ENCODE measurements at places on chromosomes 4 and X.

DNA sequence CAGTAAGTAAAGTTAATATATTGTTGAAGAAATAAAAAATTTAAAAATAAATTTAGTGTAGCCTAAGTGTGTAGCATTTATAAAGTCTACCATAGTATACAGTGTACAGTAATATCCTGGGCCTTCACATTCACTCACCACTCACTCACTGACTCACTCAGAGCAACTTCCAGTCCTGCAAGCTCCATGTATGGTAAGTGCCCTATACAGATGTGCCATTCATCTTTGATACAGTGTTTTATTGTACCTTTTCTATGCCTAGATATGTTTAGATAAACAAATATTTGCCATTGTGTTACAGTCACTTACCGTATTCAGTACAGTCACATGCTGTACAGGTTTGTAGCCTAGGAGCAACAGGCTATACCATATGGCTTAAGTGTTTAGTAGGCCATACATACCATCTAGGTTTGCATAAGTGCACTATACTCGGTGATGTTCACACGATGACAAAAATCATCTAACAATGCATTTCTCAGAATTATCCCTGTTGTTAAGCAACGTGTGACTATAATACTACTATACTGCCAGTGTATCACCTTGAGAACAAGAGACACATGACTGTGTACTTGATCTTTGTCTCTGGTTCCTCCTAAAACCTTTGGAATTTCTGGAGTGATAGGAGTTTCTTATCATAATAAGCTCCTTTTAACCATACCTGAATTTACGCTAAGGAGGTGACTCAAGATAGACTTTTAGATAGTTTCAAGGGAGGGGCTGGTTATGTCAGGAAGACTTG is 25.8 kb upstream of the SEPTIN11 start:
- no peak for DNase-seq

GRCh38 chrX:3582451-3582850 is 131.0 kb downstream of the PRKX start:
- no peak for DNase-seq

- DNase-seq: no peak
Observed at GRCh38 chrX:1485033-1485432, 32.3 kb upstream of the ASMTL start.

- no peak for DNase-seq
Observed at GRCh38 chr4:38106886-38107514, 146.8 kb downstream of the PTTG2 start.

DNA sequence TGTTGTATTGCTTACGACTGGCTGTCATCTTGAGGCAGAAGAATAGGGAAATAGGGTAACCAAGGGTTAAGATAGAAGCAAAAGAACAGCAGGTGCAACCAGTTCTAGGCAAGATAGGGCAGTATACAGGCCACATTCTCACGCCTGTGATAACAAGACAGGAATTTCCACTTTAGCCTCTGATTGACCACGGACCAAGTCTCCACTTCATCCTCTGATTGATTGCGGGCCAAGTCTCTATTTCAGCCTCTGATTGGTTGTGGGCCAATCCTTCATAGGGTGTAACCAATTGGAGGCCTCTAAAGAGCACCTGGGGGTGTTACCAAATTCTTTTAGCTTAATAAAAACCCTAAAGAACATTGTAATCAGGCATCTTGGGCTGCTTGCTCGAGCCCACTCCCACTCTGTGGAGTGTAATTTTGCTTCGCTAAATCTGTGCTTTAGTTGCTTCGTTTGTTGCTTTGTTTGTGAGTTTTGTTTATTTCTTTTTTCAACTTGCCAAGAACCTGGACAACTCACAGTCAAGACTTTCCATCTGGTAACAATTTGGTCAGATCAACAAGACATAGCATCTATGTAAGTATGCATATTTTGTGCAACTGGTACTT is 8.7 kb upstream of the TBC1D9 start:
- DNase-seq: no peak

DNA sequence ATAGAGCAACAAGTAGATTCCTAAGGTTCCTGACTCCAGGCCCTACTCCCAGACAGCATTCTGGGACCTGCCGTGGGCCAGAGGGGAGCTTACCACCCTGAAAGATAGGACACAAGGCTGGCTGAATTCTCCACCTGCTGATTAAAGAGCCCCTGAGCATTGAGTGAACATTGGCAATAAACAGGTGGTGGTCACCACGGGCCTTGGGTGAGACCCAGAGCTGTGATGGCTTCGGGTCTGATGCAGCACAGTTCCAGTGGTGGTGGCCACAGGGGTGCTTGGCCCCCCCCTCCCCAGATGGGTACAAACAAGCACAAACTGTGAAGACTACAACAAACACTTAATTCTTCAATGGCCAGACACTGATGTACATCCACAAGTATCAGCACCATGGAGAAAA is 444.6 kb downstream of the GASK1B start:
- DNase-seq: no peak

- DNase-seq: no peak
Observed at GRCh38 chr4:83618991-83619645, 83.2 kb downstream of the GPAT3 start.

DNA sequence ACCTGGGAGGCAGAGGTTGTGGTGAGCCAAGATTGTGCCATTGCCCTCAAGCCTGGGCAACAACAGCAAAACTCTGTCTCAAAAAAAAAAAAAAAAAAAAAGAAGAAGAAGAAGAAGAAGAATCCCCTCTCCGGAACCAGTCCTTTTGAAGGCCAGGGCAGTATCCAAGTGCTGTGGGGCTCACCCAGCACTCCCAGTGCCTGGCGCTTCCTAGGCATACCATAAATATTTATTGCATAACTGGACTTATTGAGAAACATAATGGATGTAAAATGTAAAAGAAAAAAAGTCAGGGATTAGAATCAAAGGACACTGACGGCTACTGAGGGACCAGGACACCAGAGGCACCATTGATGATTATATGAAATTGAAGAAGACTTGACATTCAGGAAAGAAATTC is 162.1 kb upstream of the KIT start:
- DNase-seq: no peak

- DNase-seq: no peak
Observed at GRCh38 chr4:152944666-152945320, 8.7 kb downstream of the FHDC1 start.

GRCh38 chrX:149948016-149948415 is 9.7 kb upstream of the EOLA2 start:
- DNase-seq: no peak

GRCh38 chr4:20273793-20274192 is 22.1 kb downstream of the SLIT2 start:
- DNase-seq: no peak

- no peak for DNase-seq
Observed at GRCh38 chrX:110044346-110045249, 41.7 kb downstream of the TMEM164 start.

DNA sequence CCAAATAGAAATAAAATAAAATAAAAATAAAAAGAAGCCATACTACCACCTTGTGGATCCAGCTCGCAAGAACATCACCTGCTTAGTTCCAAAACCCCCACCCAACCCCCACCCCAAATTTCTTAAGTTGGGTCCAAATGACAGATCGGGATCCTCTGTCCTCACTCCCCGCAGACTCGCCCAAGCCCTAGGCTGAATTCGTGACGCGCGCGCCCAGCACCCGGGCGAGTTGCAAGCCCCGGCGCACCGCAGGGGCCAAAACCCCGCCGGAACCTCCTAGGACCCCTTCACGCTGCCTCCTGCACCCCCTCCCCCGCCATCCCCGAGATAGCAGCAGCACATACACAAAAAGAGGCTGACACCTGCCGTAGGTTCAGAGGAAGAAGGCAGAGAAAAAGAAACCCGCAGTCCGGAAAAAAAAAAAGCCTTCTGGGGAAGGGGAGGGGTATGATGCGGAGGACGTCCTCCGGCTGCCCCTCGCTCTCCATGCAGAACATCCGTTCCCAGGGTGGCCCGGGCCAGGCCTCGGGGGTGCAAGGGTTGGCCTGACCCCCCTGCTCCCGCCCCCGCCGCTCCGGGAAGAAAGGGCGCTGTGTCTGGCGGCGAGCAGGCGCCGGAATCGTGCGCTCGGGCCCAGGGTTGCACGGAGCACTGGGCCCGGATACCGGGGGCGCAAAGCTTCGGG is 2.6 kb downstream of the NLGN4X start:
- DNase-seq: no peak

- DNase-seq: no peak
Observed at GRCh38 chrX:2314831-2315365, 185.9 kb downstream of the DHRSX start.

DNA sequence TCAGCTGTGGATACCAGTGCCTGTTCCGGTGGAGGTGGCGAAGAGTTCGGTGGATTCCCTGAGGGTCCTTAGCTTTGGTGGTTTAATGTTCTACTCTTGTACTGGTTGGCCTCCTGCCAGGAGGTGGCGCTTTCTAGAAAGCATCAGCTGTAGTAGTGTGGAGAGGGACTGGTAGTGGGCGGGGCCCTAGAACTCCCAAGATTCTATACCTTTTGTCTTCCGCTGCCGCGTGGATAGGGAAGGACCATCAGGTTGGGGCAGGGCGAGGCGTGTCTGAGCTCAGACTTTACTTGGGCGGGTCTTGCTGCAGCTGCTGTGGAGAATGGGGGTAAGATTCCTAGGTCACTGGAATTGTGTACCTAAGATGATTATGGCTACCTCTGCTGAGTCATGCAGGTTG is 390.3 kb downstream of the FAM47A start:
- no peak for DNase-seq

- DNase-seq: no peak
Observed at GRCh38 chr4:60729194-60729593, 470.9 kb upstream of the ADGRL3 start.

- no peak for DNase-seq
Observed at GRCh38 chr4:187286525-187286924, 562.9 kb upstream of the FAT1 start.

GRCh38 chr4:151946718-151947117 is 185.9 kb upstream of the GATB start:
- no peak for DNase-seq

DNA sequence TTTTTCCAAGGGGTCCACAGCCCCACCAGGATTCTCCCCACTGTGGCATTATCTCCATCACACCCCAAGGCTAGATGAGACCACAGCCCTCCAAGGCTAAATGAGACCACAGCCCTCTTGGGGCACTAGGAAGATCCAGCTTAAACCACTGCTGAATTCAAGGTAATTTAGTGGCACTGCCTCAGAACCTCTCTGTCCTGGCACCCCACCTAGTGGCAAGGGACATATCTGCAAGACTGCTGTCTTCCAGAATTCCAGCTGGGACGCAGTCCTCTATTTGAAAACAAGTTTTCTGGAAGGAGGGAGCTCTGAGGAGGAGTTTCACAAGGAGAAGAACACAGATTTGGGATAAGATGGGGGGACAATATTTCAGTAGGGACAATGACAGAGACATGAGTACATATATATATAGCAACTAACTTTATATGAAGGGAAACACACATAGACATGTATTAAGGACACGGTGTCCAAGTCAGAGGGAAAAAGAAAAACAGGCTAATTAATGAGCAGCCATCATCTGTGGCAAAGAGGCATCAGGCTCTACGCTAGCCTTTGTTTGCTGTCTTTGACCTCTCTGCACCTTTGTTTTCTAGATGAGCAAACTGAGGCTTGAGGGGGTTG is 9.3 kb downstream of the CETN2 start:
- no peak for DNase-seq

DNA sequence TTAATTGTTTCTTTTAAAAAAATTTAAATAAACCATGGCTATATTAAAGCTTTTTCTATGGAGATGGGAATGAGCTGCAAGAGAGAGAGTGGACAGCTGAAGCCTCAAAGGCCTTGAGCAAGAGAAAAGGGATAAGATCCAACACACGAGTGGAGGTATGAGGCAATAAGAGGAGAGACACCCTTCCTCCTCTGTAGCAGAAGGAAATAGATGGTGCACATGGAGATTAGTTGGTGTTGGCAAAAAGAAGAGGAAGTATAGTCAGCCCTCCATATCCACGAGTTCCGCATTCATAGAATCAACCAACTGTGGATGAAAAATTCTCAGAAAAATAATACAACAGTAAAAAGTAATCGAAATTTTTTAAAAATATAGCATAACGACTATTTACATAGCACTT is 3.2 kb downstream of the CXorf38 start:
- no peak for DNase-seq

GRCh38 chrX:137164329-137164728 is 130.5 kb upstream of the GPR101 start:
- no peak for DNase-seq

DNA sequence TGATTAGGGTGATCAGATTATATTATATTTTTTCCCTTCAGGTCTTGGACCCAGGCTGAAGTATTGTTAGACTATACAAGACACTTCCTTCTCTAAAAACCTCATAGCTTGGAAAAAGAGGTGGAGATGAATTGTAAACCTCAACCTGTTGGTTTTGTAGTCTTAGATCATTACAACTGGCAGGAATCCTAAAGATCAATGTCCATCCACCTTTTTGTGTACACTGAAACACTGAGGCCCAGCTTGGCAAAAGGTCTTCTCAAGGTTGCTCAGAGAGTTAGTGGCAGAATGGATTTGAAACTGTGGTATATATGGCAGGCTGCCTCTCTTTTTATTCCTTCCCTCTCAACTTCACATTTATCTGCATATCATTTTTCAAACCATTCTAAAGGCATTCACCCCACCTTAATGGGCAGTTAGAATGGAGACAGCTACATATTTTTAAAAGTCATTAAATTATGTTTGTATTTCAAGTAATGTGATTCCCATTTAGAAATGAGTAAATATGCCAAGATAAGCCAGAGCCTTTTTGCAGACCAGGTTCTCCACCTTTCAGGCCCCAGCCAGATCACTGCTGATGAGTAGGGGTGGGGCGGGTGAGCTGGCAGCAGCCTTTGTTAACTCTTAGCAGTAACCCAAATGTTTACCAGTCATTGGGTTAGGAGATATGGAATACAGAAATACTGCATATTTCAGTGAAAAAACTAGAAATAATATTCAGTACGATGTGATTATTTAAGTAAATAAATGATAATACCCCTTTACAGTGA is 243.2 kb upstream of the F9 start:
- DNase-seq: no peak

GRCh38 chrX:48945517-48946348 is 11.7 kb downstream of the OTUD5 start:
- no peak for DNase-seq

DNA sequence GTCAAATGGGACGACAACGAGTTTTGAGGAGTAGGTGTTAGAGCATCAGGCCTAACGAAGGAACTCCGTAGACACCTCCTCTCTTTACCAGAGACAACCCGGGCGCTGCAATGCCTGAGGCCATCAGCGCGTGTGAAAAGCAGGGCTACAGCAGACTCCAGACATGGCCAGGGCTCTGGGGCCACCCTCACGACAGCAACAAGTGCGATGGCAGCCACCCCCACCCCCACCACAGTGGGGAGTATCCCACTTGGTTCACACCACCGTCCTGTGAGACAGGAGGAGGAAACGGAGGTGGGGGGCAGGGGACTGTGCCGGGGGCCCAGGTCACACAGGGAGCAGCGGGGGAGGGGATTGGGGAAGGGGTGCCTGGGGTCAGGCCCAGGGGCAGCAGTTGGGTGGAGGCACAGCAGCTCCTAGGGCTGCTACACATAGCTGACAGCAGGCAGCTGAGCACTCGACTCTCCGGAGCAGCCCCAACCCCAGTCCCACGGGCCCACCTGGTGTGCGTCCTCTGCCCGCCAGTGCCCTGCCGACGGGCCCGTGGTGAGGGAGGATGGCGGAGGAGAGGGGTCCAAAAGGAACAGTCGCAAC is 8.5 kb downstream of the LRPAP1 start:
- DNase-seq: no peak
